Left kidney (tissue), 8 donors: ENCODE measurements at places on chromosomes 4 and X. TPM values are rescaled to one million over a fixed set of nuclear protein-coding genes. Genes with fewer than 3 reads are reported as not detected.
A peak's percentile ranks its signal among the peaks of the same experiment; 100 is the strongest.

GRCh38 chr4:6422866-6423265 lies 49.5 kb downstream of the PPP2R2C start:
- DNase-seq: no peak

- DNase-seq: no peak
Measured at GRCh38 chrX:140765043-140765784, 55.7 kb downstream of the LINC00632 start.

DNA sequence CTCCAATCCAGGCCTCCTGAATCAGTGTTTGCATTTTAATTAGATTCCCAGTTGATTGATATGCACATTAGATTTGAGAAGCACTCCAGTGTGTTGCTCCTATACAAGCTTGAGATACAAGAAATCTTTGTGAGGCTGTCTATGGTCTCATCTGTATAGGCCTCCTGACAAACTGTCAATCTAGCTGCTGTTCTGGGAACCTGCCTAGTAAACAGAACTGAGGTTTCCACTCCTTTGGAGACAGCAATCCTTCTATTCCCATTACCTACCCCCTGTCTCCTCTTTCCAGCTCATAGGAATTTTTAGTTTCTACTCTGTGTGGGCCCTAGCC lies 306.1 kb upstream of the EMCN start:
- DNase-seq: no peak

- DNase-seq: no peak
Measured at GRCh38 chr4:87185146-87185870, 35.1 kb downstream of the KLHL8 start.

DNA sequence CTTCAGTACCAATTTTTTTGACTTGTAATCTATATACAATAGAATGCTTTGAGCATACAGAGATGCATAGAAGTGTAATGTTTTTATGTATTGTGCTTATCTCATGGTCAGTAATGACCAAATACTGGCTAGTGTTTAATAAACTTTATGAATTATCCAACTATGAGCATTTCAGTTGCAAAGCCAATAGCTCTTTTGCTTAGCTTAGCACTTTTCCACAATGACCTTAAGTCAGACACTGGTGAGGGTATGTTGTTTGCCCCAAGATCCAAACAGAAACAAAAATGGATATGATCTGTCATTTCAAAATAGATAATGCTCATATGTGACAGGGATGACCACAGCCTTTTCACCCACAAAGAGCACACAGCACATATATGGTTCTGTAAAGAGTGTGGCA lies 393.0 kb downstream of the AFF2 start:
- DNase-seq: no peak

GRCh38 chrX:46634577-46634976 lies 61.0 kb downstream of the CHST7 start:
- DNase-seq: no peak

GRCh38 chr4:11614426-11614825 lies 185.7 kb upstream of the HS3ST1 start:
- DNase-seq: peak; percentile 26

- DNase-seq: no peak
Measured at GRCh38 chr4:147628415-147628814, 11.2 kb downstream of the TMEM184C start.

GRCh38 chr4:110636680-110637407 lies 14.0 kb upstream of the PITX2 start:
- peak; percentile 53 for DNase-seq

GRCh38 chr4:8213121-8213520 lies 14.0 kb downstream of the SH3TC1 start:
- no peak for DNase-seq

GRCh38 chrX:125826774-125827451 lies 339.2 kb downstream of the DCAF12L2 start:
- DNase-seq: no peak

DNA sequence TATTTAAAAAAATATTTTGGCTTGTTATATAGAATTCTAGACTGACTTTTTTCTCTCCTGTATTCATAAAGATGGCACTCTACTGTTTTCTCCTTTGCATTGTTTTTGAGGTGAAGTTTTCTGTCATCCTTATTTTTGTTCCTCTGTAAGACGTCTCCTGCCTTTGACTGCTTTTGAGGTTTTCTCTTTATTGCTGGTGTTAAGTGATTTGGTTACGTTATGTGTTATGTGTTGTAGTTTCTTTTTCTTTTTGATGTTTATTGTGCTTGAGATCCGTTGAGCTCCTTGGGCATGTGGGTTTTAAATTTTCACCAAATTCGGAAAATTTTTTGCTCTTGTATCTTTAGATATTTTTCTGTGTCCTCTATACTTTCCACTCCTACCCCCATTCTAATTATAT lies 50.0 kb downstream of the KDM6A start:
- no peak for DNase-seq

DNA sequence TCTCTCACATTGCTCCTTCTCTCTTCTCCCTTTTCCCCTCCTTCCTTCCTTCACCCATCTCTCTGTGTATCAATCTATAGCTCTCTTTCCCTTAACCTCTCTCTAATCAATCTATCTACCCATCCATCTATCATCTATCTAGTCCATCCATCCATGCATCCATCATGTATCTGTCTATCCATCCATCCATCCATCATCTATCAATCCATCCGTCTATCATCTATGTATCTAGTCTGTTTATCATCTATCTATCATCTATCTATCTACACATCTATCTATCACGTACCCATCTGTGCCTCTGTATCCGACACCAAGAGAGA lies 307.5 kb downstream of the DHRSX start:
- DNase-seq: no peak

DNA sequence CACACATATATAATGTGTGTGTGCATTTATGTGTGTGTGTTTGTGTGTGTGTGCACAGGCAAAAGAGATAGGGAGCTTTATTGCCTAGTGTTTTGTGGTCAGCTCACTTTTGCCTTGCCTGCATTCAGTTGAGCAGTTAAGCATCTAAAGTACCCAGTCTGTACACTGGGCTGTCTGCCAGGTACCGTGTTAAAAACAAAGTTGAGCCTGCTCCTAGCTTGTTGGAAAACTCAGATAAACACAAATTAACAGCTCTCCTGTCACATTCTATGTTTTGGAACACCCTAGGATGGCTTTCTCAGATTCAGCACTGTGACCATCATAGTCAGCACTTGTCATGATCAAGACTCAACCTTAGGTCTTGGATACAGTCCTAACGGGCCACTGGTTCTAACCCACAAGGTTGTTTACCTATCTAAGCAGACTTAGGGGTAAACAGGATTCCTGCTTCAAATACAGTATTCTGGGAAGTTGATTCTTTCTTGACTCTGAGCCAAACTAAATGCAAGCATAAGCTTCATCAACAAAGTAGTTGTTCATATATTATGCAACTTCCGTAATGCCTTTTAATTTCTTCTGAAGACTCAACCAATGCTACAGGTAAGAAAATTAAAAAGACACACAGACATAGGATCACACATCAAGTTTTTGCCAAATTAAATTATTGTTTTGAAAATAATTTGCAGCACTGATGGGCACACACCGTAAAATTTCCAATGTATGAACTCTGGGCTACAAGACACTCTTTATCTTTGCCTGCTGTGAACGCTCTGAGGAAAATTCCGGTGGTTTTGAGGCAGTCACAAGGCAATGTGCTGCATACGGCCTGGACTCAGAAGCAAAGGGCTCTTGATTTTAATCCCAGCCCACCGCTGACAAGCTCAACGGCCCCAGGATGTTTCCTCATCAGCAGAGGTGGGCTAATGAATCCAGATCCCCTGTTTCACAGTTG lies 11.3 kb upstream of the CD99 start:
- DNase-seq: no peak

DNA sequence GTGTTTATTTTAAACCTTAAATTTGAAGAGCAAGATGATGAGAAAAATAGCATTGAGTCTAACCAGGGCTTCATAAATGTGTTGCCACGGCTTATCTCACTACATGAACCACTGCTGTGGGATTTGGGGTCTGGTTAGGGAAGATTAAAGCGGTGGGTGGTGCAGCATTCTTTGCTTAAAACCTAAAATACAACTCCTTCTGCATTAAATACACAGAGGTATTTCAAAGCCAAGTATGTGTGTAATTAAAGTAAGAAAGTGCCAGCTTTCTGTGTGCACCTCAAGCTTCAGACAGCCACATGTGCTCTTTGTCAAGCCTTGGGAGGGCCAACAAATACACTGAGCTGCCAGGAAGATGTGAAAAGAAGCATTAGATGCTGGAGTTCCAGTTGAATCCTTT lies 128.0 kb downstream of the CPE start:
- no peak for DNase-seq

- DNase-seq: no peak
Measured at GRCh38 chr4:37872310-37872988, 18.4 kb upstream of the TBC1D1 start.

- DNase-seq: no peak
Measured at GRCh38 chrX:155954793-155955192, 42.7 kb upstream of the IL9R start.

DNA sequence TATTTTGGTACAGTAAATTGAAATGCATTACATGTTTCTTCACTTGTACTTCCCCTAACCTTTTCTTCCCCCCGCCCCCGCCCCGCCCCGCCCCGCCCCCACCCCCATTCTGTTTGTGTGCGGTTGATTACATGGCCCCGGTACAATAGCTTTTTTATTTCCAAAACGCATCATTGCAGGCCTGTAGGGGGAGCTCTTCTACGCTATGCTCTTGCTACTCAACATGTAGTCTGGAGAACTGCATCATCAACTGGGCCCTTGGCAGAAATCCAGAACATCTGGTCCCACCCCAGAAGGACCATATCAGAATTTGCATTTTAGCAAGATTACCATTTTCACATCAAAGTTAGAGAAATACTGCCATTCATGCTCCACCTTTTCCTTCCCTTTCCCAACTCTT lies 333.3 kb upstream of the DDX53 start:
- no peak for DNase-seq

DNA sequence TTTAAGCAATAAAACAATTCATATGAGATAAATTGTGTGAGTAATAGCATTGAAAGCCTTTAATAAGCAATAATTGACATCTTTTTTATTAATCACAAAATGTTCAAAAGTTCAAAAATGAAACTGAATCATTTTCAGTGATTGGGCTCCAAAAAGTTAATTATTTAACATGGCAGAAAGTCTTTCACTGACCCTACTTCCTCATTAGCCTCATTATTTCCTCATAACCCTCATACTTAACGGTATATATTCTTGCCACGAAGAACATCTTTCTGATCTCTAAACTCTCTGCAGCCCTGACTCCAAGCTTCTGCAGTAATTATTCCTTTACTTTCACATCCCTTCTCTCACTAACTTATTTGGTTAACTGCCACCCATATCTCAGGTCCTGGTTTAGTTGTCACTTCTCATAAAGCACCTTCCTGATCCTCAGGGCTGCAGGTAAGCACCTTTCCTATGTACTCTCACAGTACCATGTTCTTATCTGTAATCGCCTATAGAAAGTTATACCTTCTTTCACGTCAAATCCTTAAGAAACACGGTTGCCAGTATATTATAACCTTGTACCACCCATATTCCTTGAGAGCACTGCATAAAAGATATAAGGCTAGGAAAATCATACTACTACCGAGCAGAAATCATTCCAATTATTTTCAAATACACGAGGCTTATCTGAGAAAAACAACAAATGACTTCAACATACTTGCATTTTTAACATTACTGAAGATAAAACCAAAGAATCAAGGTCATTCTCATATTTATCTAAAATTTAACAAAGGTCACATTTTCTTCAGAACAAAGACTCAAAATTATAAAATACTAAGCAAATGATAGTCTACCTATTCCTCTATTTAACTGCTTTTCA lies 72.2 kb downstream of the PPP3CA start:
- no peak for DNase-seq

DNA sequence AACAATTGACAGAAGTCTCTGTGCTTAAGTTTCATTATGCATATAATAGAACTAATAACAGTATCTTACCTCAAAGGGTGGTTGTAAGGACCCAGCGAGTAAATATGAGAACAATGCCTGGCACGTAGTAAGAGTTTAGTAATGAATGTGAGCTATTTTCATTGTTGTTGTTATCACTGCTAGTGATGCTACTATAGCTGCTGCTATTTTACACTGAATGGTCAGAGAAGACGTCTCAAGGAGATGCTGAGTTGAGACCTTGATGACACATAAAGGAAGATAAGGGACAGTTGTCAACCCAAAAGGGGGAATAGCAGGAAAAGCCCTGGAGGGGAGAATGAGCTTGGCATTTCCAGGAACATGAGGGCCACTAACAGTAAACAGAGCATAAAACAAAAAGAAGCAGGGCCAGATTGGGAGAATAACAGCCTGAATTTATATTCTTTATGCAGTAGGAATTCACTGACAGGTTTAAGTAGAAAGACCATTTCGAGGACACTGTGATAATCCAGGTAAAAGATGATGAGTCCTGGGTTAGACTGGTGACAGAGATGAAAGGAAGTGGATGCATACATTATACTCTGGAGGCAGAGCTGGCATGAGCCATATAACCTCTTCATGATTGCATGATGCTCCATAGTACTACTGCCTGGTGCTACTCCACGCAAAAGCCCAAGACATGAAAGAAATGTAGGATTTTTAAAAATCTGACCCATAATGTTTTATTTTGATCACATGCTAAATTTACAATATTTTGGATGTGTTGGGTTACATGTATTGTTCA lies 23.1 kb downstream of the ATP8A1 start:
- DNase-seq: no peak

GRCh38 chrX:103565197-103565596 lies 20.1 kb upstream of the TCEAL4 start:
- no peak for DNase-seq

The NXF2 gene
- polyA plus RNA-seq: 0.71 TPM

The HSFX4 gene
- polyA plus RNA-seq: 0.25 TPM

The SLC9A6 gene
- 17.7 TPM for polyA plus RNA-seq

The EVC2 gene
- 8.4 TPM for polyA plus RNA-seq

The CTAG2 gene
- polyA plus RNA-seq: not detected

The LINC00632 gene
- 9.9 TPM for polyA plus RNA-seq

The FAM200B gene
- polyA plus RNA-seq: 69.5 TPM
